Transverse colon (tissue), 4 donors: ENCODE measurements at places on chromosomes 5 and 9.

GRCh38 chr5:88887342-88887741 lies 4.4 kb upstream of the MEF2C start:
- no peak for DNase-seq

- DNase-seq, result no peak
Observed at GRCh38 chr9:132947756-132948155, 3.3 kb upstream of the TSC1 start.

DNA sequence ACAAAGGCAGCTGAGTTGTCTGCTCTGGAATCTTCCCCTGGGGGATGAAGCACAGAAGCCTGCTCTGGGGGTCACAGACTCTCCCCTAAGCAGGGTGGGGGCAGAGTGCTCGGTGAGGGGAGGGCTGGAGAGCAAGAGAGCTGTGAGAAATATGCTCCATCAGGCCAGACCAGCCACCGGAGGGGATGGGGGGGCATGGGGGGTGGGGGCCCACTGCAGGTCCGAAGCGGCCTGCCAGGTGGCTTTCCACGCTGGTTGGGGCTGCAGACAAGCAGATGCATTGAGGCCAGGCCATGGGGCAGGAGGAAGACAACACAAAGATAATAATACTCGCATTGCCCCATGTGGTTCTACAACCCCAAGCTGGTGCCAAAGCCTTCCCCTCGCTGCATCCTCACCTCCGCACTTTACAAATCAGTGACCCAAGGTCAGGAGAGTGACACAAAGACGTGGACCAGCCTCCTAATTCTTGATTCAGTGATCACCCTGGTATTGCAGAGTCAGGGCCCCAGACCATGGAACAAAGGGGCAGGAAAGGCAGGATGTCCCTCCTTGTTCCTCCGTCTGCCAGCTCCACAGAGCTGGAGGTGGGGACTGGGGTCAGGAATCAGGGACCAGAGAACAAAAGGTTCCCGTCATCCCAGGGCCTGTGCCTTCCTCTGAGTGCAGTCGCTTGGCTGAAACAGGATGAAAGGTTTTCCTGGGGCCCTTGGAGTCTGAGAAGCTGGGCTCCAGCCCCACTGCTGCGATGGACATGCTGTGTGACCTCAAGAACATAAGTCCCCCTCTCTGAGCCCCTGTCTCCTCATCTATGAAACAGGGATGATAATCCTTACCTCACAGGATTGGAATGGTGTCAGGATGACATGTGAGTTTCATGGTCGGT lies 37.2 kb upstream of the GABRP start:
- no peak for DNase-seq

DNA sequence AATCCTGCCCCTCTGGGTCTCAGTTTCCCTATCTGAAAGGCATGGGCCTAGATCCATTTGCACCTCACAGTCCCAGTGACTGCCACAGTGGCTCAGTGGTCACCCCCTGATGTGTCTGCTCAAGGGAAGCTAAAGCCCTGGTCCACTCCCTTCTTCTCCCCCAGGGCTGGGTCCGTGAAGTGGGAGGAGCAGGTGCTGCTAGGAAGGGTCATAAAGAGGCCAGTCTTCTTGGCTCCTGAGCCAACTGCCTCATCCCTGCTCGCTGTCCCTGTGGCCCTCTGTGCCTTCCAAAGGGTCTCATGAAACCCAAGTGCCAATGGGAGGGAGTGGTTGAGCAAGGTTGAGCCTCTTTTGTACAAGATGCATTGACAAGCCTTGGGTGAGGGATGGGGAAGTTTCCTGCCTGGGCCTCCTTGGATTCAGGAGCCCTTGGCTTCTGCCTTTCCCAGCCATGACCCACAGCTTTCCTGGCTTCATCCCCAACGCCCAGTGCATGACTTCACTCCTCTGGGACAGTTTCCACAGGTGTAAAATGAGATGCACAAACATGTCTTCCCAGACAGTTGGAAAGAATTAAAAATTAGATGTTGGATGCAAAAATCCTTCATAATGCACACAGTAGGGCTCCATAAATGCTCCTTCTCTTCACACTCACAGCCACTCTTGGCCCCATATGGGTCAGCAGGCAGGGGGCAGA lies 1.6 kb upstream of the SLC6A7 start:
- DNase-seq, result peak; percentile 61

GRCh38 chr9:1554081-1555035 lies 460.8 kb upstream of the SMARCA2 start:
- no peak for DNase-seq
